ENCODE measurements at places on chromosomes 1 and 21. TPM values are rescaled to one million over a fixed set of nuclear protein-coding genes. Genes with fewer than 3 reads are reported as not detected.

DNA sequence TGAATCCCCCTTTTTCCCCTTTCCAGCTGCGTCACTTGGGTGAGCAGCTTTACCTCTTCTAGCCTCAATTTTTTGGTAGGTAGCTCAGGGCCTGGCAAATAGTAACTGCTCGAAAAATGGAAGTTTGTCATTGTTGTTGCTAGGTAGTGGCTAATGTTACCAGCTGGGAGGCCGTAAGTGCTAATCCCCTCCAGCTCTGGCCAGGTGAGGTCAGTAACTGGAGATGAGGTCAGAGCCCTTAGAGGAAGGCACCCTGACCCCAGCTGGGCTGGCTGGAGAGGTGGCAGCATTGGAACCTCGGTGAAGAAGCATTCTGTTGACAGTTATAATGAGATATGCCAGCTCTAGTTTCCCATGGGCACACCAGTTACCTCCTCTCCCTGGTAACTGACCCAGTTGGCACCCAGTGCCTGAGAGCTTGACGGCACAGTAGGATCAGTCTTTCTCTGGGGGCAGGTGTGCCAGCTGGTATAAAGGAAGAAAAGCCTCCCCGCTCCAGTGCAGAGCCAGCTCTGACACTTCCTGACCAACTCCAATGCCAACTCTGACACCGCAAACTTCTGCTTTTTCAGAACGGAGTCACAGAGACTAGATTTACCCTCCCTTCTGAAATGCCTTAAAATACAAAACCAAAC lies 35.0 kb upstream of the SLC2A1 start:
- no peak for DNase-seq

NBPF6 gene
- not detected for total RNA-seq

GJC2 gene
- total RNA-seq, result 0.62 TPM

SAMSN1 gene
- total RNA-seq, result 51.3 TPM

- DNase-seq, result no peak
Observed at GRCh38 chr1:70358921-70359564, 4.5 kb upstream of the ANKRD13C start.

DNA sequence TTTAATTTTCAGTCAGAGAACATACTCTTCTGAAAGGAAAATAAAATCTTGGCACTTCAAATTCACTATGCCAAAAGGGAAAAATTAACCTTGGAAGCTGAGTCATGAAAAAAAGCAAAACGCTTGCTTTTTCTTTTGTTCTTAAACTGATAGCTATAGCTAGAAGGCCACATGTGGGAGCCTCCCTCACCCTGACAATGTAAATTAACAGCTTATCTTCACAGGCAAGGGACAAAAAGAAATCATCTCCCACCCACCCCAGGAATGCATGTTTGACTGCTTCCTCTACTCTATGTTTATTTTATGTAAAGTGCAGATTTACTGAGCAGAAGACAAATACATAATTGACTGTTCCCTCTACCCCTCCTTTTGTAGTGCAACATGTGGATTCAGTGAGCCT lies 38.0 kb downstream of the EBNA1BP2 start:
- DNase-seq, result no peak

- no peak for DNase-seq
Observed at GRCh38 chr1:68231627-68232288, 565 bp downstream of the WLS start.

- peak; percentile 63 for DNase-seq
Observed at GRCh38 chr1:150281221-150281757, 1.1 kb upstream of the CIART start.

- no peak for DNase-seq
Observed at GRCh38 chr1:231093156-231093922, 53.3 kb upstream of the FAM89A start.

GRCh38 chr1:240462766-240463395 lies 149.1 kb downstream of the GREM2 start:
- DNase-seq, result no peak

LENEP gene
- 1.0 TPM for total RNA-seq

DNA sequence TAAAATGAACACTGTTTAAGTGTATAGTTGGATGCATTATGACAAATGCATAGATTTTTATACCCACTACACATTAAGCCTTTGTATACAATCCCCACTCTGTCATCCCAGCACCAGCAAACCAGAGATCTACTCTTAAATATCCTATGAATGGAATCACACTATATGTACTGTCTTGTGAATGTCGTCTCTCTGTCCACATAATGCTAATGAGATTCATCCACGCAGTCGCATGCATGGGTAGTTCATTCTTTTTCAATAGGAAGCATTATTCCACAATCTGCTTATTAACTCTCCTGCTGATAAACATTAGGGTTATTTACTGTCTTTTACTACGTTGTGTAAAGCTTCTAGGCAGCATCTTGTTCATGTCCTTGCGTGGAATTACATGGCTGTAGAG lies 892.3 kb downstream of the LTN1 start:
- DNase-seq, result no peak

CTXND2 gene
- total RNA-seq, result not detected

DNA sequence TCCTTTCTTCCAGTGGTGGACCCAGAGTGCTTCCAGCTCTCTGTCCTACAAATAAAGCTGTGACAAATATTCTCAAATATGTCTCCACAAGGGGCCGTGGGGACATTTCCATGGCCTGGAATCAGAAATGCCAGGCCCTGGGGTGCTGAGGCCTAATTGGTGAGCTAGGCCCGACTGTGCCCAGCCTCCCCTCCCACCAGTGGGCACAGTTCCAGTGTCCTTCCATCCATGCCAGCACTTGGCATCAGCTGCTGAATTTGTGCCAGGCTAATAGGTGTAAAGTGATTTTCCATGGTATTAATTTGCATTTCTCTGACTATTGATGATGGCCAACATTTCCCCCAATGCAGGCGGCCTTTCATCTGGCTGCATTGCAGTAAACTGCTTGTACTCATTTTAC lies 48.5 kb upstream of the B3GALT5 start:
- DNase-seq, result no peak

DNA sequence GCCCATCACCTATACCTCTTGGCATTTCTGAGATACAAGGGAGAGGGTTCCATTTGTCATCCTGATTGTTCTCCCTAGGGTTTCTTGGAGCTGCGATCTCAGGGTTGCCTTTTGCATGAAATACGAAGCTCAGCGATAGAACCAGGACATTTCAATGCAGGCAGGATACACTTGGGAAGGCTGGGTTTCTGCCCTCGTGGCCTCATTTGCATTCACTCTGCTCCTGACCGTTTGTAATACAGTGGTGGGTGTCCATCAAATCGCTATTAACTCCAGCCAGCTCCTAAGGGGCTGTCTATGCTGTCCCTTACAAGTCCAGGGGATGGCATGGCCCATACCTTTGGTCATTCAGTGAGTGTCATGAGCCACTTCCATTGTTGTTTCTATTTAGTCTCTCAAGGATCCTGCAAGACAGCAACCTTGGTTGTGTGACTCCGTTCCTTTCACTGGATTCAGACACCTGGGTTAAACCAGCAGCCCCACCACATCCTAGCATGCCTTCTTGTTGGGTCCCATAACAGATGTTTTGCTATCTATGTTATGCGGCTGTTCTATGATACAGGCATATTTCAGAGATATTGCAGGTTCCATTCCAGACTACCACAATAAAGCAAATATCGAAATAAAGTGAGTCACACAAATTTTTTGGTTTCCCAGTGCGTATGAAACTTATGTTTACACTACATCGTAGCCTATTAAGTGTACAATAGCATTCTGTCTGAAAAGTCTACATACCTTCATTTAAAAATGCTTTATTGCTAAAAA lies 18.3 kb downstream of the KAZN start:
- no peak for DNase-seq

DNA sequence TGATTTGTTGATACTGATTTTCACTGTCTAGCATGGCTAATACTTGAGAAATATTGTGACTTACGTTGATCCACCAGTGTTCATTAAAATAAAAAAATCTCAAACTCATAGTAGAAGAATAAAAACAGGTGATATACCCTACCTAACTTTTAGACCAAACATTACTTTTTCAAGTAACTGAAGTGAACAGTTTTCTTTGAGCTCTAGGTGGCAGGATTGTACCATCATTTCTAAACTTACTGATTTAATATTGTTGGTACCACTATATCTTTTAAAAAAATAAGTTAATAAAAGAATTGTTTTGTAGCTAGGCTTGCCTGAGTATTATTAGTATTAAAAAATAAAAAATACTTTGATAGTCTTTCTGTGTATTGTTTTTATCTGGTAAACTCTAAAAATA lies 21.5 kb downstream of the CDC73 start:
- DNase-seq, result no peak

DNA sequence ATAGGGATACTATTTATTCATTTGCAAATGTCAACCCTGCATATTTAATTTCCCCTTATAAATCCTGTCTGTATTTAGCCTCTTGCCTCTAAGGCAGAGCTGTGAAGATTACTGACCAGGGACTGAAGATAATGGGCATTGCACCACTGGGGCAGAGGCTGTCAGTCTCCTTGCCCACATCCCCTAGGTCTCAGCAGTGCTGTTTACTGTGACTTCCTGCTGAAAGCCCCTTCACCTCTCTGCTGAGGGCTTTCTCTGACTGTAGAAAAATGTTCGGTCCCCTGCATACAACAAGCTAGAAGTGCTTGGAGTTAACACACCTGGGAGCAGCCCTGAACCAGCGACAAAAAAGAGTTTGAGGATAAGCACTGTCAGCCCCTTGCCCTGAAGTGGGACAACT lies 28.8 kb downstream of the SLC5A9 start:
- DNase-seq, result no peak

GRCh38 chr1:235689356-235689755 lies 39.8 kb upstream of the GNG4 start:
- DNase-seq, result no peak

SH2D5 gene
- not detected for total RNA-seq

- peak; percentile 89 for DNase-seq
Observed at GRCh38 chr1:203320591-203321272, 15.4 kb downstream of the BTG2 start.

DNA sequence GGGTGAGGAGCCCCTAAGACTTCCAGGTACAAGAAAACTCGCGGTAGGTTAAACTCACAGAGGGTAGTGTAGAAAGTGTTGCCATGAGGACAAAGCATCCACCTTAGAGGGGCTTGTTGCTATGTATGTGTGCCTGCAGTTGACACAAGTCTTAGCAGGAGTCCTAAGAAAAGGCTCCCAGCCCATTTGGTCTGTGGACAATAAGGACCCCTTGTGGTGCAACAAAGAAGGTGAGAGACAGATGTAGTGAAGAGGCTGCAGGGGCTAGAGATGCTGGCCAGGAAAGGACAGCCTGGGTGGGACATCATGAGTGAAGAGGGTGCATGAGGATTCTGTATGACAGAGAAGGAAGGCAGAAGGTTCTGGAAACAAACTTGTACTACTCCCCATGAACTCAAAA lies 36.3 kb upstream of the IL10 start:
- peak; percentile 74 for DNase-seq

Data from activated CD4-positive, alpha-beta T cell treated with anti-CD3 and anti-CD28 coated beads, Interleukin-2, amount 10 ng/mL, durations not matched to agents 7 days and 5 days (primary cell).